CD4-positive, alpha-beta T cell treated with Interleukin-12 subunit alpha and Interleukin-12 subunit beta, for 1 hour (primary cell): ENCODE measurements at places on chromosomes 12 and 14.
A peak's percentile ranks its signal among the peaks of the same experiment; 100 is the strongest.

DNA sequence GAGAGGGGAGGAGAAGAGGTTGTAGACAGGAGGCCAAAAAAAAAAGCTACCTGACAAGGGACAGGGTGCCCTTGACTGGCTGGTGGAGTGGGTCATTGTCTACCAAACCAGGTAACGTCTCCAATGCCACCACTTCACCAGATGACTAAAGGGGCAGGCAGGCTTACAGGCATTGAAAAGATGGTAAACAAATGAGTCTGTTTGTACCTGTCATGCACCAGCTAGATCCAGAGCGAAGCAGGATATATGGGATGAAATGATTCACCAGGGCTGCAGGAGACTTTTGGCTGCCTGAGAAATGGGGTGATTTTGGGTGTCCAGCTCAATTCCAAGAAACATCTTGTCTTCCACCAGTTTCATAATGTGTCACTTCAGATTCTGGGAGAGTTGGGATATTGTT lies 4.0 kb downstream of the C12orf54 start:
- no peak for DNase-seq

- DNase-seq: no peak
Measured at GRCh38 chr12:122840580-122841513, 5.6 kb downstream of the HIP1R start.

- DNase-seq: no peak
Measured at GRCh38 chr12:110861729-110862128, 14.9 kb downstream of the CCDC63 start.

- no peak for DNase-seq
Measured at GRCh38 chr12:100904270-100904669, 109.7 kb downstream of the ANO4 start.

DNA sequence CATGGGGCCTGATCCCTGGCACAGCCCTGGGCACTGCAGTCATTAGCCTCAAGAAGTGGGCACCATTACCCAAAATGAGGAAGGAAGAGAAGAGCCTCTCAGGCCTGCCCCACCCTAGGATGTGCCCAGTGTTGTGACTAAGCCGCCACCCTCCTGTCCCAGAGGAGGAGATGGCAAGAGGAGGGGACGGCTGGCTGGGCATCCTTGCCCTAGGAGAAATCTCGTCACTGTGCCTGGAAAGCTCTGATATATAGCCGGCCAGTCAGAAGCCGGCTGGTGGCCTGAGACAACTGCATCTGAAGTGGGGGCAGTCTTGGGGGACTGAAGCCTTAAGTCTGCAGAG lies 115.2 kb downstream of the LGMN start:
- DNase-seq: no peak

DNA sequence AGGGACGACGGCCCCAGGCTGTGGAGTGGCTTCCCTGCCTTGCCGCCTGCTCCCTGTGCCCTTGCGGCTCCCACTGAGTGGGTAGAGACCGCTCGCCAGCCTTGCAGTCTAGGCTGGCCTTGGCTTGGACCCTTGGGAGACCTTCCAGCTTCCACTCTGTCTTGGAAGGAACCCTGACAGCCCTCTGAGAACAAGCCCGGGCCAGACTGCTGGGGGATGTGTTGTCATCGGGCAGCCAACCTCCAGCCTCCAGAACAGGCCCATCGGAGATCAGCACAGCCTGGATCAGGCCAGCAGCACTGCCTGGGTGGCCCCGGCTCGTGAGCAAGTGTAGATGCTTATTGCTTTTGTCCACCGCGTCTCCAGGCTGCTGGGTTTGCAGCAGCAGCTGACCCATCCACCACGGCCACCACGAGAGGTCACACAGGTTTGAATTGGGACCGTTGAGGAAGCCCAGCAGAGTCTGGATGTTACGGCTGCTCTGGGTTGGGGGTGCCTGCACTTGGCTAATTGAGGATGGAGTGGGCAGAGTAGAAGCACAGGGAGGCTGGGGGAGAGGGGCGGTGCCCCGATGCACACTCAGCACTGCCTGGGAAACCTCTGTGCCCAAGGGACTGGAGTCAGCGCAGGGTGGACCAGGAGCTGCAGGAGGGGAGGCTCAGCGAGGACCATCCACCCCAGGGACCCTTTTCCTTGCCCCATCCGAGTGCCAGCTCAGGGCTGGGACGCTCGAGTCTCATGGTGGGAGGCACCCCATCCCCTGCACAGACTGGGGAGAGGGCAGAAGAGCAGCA lies 55.5 kb downstream of the NOC4L start:
- no peak for DNase-seq

DNA sequence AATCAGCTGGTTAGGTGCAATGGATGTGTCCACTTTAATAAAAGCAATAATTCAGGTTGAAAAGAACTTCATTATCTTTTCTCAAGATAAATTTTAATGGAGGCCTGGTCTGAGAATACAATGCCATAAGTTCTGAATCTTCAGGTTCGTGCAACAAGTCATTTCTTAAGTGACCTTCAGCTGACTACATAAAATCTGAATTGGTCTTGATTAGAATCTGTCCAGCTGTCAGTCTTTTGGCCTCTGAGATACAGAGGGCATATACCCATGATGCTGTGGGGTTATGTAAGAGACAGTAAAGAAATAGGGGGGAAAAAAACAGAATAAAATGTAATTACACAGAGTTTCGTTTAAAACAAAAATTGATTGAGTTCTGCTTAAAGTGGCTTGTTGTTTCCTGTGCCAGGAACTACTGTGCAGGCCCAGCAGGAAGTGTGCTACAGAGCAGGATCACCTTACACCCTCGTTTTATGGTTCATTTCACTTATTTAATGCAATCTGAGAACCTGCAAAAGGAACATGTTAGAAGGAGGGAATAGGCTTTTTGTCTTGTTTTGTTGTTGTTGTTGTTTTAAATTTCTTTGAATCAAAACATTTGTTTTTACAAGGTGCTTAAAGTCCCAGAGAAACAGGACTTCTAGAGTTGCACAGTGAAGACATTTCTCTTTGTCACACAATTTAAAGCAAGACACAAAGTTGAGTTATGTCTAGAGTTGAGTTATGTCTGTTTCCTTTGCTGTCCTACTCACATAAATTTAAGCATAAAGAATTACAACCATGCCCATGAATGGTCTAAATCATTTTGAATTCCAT lies 64.2 kb downstream of the LGR5 start:
- no peak for DNase-seq

- no peak for DNase-seq
Measured at GRCh38 chr14:72600551-72601330, 293.2 kb downstream of the DPF3 start.

DNA sequence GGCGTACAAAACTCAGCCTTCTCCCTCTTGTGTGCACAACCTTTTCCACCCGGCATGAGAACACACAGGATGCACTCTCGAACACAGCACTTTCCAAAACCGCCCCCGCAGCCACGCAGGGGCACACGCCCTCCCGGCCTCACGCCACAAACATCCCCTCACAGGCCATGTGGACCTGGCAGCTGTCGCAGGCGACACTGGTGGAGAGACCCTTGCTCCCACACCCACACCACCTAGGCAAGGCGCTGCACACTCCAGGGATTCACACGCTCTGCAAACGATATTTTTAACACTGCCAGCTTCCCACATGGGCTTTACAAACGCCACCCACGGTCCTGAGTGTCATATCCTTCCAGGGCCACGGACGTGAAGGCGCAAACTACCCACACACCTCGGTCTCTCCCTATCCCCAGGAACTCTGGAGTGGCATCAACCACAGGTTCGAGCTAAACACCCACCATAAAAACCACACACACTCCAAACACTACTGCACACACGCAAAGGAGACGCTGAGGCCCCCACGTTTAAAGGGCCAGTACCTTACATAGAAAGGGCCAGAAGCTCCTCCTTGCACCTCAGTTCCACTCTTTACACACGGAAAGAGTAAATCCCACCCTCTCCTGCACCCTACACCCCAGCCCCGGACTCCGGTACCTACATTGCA lies 12.4 kb upstream of the ITGB7 start:
- peak; percentile 42 for DNase-seq

GRCh38 chr14:58426670-58427280 lies 556 bp downstream of the TIMM9 start:
- DNase-seq: no peak

GRCh38 chr12:69008520-69008919 lies 75.5 kb upstream of the CPM start:
- DNase-seq: no peak

DNA sequence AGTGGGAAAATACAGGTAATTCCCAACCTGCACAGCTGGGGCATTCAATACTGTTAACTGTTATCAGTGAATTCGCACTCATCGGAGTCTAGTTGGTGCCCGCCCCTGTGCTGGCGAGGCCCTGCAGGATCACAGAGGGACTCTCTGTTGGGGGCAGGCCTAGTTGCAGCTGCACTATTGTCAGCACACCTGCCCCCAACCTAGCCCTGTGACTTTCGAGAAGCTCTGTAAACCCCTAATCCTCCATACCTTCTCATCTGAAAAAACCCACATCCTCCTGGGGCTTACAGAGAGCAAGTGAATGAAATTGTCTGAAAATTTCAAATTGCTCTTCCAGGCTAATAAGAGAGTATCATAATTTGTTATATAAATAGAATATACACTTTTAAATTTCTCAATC lies 132.2 kb upstream of the NUDT4 start:
- peak; percentile 8 for DNase-seq

GRCh38 chr12:92193063-92193462 lies 47.4 kb upstream of the BTG1 start:
- no peak for DNase-seq

- no peak for DNase-seq
Measured at GRCh38 chr12:25347716-25348592, 97.2 kb upstream of the KRAS start.

- no peak for DNase-seq
Measured at GRCh38 chr14:70148351-70148750, 40.4 kb downstream of the SLC8A3 start.

- no peak for DNase-seq
Measured at GRCh38 chr12:25459541-25459951, 93.5 kb downstream of the LMNTD1 start.

GRCh38 chr14:104101086-104101621 lies 15.7 kb downstream of the ASPG start:
- no peak for DNase-seq

DNA sequence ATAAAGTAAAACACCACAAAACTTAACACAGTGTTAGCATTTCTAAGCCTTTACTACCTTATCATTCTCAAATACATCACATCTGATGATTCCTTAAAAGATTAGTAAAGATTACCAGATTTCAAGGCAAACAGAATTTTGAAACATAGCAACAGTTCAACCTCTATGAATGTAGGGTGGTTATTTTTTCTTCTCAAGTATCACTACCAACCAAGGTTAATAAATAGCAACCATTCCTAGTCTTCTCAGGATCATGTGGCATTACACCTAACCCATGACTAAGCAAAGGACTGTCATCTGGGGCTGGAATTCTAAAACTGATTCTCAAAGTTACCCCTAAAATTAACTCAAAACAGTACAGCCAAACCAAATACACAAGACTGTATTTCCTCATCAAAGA lies 39.4 kb upstream of the CSRNP2 start:
- DNase-seq: no peak

- DNase-seq: no peak
Measured at GRCh38 chr12:4331842-4332241, 10.8 kb downstream of the TIGAR start.

GRCh38 chr14:49303946-49304516 lies 282.1 kb downstream of the RPS29 start:
- DNase-seq: no peak

GRCh38 chr12:22719745-22720144 lies 94.8 kb downstream of the ETNK1 start:
- no peak for DNase-seq

DNA sequence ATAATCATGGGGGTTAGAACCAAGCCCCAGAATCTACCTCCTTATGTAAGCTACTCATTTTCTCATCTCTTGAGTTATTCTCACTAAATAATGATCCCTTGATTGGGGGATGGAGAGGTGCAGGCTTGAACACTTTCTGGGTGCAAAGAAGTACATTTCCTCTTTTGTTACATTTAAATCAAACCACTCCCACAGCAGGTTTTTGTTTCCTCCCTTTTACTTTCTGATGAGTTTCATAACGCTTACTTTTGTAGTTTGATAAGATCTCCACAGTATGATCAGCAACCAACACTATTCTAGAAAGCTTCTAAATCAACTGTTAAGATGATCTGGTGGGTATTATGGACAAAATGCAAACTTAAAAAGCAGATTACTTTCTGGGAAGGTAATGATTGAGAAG lies 20.5 kb downstream of the VCPKMT start:
- DNase-seq: peak; percentile 58

DNA sequence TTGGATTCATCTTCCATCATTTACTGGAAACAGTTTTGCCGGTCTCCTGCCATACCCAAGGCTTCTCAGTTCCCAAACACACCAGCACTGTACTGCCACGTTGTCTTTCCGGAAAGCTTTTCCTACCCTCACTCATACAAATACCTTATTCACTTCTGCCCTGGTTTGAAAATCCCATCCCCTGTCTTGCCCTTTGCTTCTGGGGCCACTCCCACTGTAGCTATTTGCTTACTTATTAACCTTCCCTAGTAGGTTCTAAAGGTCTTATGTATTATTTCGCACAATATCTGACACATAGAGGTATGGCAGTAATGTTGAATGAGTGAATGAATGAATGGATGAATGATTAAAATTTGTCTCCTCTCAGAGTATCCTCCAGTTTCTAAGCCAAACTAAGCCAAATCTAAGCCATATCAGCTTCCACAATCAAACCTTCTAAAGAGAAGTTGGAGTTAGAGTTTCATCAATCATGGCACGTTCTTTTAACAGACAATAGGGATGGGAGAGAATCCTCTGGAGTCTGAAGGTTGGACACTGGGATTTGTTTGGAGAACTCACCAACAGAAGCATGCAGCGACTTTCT lies 18.6 kb downstream of the TSPAN8 start:
- DNase-seq: no peak

DNA sequence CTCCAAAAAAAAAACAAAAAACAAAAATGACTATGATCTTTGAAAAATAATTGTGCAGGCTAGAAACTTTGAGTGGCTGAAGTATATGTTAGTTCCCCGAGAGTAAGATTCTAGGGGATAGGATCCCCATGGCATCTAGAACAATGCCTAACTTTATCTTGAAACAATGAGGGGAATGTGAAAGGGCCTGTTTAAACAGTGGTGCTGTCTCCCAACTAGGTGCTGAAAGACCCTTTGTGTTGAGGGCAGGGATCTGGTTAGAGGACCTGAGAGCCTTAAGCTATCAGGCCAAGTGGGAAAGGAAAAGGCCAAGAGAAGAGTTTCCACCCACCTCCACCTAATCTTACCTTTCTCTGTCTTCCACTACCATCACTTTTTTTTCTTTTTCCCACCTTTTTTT lies 6.8 kb upstream of the YLPM1 start:
- no peak for DNase-seq

- no peak for DNase-seq
Measured at GRCh38 chr12:88108021-88108420, 33.9 kb downstream of the CEP290 start.

- DNase-seq: no peak
Measured at GRCh38 chr14:89440986-89441909, 24.2 kb upstream of the FOXN3 start.

- no peak for DNase-seq
Measured at GRCh38 chr14:59247801-59248584, 59.5 kb downstream of the DAAM1 start.
